ENCODE measurements at places on chromosomes 2 and 18.

GRCh38 chr18:39862341-39862740, 2092.7 kb upstream of the PIK3C3 start:
- DNase-seq = no peak

DNA sequence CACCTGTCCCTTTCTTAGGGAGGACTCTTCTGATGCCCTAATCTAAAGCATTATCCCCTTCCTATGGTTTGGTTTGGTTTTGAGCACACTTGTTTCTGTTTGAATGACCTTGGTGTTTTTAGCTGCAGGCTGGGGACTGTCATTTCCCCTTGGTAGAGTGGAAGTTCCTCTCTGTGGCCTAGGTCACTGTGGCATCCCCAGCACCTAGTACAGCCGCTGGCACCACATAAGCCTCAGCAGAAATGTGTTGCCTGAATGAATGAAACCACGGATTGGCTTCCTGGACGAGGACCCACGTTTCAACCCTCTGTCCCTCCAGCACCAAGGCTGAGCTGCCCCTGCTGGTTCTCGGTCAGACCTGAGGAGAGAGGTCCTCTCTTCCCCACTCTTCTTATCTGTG, 159.9 kb downstream of the CTIF start:
- DNase-seq = no peak

GRCh38 chr2:113973810-113974209, 83.9 kb downstream of the ACTR3 start:
- no peak for DNase-seq

GRCh38 chr2:177742851-177743250, 329.7 kb downstream of the PDE11A start:
- DNase-seq = no peak

DNA sequence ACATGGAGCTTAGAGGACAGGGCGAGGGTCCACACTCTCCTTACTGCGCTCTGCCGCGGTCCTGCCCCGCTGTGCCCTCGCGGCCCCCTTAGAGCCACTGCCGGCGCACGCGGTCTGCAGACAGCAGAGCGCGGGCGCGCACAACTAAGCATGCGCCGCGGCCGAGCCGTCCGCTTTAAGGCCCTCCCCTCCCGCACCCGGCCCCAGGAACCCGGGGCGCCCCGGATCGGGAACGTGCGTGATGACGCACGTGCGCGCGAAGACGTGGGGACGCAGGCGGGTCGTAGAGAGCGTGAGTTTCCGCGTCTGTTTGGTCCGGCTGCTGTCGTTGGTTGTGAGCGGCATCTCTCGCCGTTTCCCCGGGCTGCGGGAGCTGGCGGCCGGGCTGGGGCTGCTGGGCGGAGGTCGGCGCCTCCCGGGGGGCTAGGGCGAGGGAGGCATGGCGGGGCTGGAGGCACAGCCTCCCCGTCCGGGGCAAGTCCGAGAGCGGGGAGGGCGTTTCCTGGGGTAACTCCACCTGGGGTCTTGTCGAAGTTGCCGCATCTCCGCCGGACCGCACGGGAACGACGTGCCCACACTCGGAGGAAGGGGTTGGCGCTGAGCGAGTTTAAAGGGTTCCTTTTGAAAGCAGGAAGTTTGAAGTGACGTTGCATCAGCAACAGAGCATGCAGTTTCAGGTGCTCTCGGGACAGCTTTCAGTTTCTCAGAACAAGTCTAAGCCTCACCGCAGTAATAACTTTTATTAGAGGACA, at the start of gene RHBDD1:
RHBDD1 (plus strand) TSS at position 259 of the 752 bp plus-strand sequence. CDS start 28,640 bp downstream, outside the sequence.
- DNase-seq = peak; percentile 84

DNA sequence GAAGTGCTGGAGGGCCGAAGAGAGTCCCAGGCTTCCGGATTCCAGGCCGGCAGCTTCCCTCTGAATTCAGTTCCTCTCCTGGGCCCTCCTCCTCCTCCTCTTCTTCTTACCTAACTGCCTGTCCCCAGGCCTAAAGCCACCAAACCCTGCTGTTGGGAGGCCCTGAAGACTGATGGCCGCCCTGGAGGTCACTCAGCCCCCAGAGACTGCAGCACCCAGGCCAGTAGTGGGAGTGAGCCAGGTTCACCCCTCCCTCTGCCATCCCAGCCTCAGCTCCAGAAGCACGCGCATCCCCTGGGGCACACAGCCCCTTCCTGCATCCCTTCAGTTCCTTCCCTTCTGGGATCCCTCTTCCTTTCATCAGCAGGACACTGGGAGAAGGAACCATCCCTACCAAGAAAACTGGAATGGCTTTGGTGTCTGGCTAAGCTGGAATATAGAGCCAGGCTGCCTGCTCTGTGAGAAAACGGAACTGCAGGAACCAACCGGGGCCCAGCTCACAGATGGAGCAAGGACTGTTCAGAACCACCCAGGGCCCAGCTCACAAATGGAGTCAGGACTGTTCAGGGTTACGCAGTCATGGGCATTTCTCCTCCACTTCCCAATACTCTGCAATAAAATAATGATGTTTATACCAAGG, 127.4 kb downstream of the NDUFA10 start:
- no peak for DNase-seq

DNA sequence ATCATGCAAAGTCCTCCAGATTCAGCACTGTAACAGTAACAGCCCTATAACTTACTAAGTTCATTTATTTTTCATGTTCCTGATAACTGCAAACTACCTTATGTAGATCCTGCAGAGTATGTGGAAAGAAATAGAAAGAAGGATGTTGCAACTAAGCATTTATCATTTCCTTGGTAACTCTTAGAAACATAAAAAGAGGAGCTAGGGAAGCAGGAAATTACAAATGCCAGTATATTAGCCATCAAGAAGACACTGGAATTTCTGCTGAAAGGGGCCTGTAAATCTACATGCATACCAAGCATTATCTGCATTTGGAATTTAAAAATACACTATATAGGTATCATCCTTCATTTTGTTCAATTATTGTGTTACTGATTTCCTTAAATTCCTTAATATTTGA, 66.8 kb downstream of the PDE11A start:
- no peak for DNase-seq

DNA sequence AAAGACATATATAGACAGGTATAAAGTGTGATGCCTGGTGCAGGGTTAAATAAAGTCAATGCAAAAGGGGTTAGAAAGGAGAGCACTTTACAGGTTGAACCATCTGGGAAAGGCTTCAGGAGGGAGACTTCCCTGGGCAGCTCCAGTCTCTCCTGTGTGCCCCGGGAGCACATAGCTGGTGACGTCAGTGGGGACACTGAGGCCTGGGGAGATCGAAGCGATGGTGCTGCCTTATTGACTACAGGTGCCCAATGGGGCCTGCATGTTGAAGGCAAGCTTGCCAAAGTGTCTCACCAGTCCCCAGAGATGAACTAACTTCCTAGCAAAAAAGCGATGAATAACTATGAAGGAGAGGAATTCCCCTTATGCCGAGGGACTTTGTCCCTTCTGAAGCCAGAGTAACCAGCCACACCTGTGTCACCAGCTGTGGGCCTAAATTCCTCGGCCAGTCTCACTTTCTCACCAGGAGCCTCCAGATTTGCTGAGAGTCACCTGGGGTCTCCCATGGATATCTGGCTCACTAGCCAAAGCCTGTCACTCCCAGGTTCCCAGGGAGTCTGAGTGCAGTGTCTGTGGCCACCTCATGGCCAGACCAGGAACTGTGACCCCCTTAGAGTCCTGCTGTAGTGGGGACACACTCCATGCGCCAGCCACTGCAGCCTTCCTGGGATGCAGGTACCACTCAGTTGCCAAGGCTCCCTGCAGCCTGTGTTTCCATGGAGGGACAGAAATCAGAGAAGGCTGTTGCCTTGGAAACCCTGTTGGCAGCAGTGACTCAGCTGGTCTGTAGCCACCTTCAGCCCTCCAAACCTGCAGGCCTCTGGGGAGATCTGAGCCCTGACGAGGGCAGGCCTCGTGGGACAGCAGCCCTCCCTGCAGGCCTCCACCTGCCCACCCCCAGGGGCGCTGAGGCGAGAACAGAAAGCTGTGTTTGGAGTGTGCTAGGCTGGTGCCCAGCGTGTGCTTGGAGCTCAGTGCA, 128.7 kb downstream of the CTIF start:
- DNase-seq = no peak

- DNase-seq = no peak
These were observed 16.5 kb downstream of the AGAP1 start for GRCh38 chr2:235510318-235510717.

DNA sequence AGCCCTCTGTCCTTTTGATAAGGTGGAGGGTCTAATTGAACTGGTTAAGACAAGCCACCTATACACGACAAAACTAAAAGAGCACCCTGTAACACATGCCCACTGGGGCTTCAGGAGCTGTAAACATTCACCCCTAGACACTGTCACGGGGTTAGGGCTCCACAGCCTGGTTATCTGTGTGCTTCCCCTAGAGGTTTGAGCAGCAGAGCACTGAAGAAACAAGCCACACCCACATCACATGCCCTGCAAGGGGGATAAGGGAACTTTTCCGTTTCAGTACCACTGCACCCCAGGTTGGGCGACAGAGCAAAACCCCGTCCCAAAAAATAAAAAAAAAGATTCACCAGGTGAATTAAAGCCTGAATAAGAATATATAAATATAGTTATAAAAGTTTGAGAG, 913.7 kb upstream of the ACVR2A start:
- DNase-seq = no peak

DNA sequence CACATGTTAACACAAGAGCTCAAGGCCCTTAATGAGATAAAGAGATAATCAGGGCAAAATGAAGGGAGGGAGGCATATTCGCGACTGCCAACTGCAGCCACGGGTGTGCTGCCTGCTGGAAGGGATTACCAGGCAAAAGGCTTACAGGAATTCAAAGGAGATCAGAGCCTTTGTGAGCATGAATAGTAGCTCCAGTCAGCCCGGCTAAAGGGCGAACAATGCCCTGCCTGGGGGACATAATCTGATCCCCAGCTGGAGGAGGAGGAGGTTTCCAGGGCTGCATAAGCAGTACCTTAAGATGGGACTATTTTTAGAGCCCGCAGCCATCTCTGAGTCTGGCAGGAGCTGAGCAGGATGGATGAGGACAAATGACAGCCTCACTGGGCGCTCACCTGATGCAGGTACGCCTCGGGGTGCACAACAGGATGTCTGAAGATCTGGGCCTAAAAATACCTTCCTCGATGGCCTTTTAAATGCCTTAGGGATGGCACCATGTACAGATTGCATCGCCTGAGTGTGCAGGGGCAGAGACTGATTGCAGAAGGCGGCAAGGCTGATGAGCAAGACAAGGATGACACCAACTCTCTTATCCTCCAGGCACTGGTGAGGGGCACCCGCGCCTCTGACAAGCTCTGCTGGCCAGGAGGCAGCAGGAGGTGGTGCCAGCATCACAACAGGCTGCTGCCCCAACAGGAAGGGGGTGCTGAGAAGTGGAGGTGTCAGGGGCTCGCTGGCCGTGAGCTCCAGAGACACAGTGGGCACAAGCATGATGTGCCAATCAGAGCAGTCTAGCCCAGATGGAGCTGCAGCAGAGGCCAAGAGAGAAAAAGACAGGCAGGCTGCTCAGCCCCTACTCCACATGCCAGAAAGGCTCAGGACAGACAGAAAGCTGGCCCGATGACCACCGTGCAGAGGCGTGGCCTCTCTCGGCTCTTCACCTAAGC, 111.4 kb downstream of the EIPR1 start:
- DNase-seq = no peak

DNA sequence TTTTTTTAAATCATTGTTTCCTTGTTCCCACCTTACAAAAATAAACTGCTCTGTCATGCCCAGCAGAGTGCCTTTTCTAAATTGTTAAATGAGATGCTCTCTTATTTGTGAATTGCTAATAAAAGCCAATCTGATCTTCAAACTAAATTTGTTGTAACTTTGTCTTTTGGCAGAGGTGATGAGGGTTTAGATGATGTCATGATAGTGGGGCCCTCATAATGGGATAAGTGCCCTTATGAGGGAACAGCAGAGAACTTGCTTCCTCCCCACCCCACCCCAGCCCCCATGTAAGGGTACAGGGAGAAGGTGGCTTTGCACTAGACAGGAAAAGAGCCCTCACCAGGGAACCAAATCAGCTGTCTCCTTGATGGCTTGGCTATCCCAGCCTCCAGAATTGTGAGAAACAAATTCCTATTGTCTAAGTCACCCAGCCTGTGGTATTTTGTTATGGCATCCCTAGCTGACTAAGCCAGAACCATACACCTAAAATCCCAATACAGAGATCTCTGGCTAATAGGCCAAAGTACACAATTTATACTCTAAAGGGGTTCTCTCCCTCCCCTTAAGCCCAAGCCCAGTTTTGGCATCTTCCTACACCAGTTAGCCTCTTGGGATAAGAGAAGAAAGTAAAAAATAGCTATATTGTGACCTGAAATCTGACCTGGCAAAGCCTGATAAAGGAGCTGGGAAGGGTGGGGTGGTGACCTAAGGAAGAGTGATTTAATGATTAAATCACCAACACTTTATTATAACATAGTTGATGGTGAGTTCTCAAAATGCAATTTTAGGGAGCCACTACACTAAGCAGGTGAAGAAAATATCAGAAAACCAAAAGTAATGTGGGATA, 40.3 kb upstream of the HNRNPA3 start:
- no peak for DNase-seq

DNA sequence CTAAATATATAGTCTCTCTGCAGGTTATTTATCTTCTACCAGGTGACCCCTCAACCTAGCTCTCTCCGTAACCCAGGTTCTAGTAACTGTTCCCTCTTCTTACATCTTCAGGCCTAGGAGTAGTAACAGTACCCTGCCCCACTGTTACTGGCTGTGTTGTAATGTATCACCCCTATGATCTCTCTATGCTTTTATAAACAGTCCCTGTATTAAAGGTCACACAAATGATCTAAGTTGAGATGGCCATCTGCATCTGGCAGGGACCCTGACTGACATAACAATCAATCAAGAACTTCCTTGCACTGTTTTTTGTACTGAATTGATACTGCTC, 219.7 kb upstream of the STK17B start:
- DNase-seq = no peak

DNA sequence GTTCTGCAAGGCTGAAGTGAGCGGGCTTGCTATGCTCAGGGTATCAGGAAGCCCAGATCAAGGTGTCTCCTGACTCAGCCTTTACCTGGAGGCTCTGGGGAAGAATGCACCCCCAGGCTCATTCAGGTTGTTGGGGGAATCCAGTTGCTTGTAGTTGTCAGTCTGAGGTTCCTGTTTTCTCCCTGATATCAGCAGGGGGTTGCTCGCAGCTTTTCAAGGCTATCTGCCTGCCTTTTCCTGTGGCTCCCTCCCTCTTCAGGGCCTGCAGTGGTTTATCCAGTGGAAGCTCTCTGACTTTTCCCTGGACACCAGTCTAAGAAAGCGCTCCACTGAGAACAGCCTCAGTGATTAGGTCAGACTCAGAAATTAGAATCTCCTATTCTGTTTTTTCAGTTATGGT, 116.6 kb downstream of the PTPRM start:
- no peak for DNase-seq

- no peak for DNase-seq
These were observed 654.5 kb upstream of the CDH2 start for GRCh38 chr18:28831476-28831875.

DNA sequence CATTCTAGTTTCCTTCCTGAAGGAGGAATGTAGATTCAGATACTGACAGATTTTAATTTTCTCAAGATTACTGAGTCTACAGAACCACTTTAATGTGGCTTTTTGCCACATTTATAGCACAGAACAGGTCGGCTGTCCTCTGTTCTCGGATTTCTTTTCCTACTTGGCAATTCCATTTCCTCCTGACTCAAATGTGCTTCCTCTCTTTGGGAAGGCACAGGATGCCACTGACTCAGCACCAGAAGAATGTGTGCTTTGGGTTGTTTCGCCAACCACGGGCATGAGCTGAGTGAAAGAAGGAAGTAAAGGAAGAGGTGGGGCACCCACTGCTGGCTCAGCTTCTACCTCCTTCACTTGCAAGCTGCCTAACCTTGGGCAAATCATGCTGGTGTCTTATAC, 970.6 kb upstream of the ACVR2A start:
- DNase-seq = no peak

Measured in GM12891 (cell line).